Stimulated activated CD8-positive, alpha-beta memory T cell treated with anti-CD3 and anti-CD28 coated beads, Interleukin-4, amount 100 ng/mL, for 4 hours (primary cell): ENCODE measurements at places on chromosomes 1 and 21.
A peak's percentile ranks its signal among the peaks of the same experiment; 100 is the strongest.

DNA sequence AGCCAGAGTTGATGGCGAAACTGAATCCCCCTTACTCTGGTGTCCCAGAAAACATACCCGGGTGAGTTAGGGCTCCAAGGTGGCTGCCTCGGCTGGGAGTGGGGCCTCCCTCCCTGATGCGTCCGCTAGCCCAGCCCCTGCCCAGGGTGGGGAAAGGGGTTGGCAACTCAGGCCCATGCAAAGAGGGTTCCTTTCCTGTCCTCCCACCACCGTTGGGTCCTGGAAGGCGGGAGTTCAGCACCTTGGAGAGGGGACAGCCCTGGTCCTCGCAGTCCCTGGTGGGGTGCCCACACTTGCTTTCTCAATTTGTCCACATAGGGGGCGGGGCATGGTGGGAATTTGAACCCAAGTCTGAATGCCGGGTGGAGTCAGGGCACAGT lies 6.1 kb downstream of the SRM start:
- DNase-seq, result no peak

DNA sequence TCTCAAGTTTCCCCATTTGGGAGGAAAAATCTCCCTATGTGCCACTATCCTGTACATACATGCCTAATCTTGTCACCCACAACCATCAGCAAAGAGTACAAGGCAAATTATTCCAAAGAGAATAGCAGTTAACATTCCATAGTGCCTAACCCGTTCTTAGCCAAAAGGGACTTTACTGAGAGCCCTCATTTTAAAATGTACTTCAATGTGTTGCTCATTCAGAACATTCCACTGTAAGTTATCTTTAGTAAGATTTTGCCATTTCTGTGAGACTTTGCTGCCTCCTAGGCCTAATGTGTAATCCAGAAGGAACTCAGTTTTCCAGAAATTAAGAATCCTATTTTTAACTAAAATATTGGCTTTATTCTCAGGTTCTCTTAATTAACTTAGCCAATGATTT lies 11.3 kb upstream of the MRPL55 start:
- no peak for DNase-seq

GRCh38 chr1:150164224-150164623 lies 14.5 kb downstream of the PLEKHO1 start:
- no peak for DNase-seq

DNA sequence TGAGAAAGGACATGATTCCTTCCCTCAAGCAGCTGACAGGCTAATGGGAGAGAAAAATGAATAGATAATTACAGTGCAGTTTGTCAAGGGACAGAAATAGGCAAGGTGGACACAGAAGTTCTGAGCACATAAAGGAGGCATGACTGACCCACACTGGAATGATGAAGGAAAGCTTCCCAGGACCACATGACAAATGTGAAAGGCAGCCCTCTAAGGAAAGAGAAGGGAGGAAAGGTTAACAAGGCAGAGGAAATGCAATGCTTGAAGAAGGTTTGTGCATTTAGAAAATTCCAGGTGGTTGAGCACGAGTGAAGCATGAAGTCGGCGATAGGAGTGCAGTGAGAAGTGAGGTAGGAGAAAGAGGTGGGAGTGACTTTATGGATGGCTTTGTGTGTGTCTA lies 37.4 kb downstream of the LAMC2 start:
- DNase-seq, result no peak

DNA sequence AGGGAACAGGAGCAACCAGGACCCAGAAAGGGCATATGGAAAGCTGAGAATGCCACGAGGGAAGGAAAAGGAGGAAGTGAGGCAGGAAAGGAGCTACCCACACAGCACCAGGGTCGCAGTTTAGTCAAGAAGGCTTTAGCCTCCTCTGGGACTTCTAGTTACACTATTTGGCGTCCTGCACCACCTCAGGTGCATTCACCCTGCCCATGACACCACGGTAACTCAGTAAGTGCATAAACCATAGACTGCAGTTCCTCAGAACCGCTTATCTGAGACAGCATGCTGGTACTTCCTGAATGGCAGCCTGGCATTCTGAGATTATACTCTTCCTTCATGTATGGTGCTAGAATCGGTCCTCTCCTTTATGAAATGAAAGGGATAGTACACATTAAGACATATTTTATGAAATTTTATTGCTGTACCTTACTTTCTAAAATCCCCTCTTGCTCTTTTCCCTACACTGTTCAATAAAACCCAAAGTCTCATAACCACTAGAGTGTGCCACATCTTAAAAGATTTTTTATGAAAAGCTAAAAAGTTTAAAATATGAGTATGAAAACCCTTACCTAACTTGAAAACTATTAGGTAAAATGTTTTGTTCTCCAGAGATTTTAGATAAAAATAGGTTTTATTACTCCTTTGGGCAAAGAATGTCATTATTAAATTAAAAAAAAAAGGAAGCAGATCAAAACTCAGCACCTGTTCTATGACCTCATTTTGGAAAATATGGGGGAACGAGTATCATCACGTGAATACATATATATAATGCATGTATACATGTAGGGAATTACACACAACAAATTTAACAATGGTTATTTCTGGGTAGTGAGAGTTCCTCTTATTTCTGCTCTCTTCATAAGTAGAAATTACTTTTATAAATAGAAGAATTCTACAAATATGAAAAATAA lies 67.3 kb downstream of the VAV3 start:
- DNase-seq, result peak; percentile 2

GRCh38 chr1:209720326-209720725 lies 15.7 kb downstream of the HSD11B1 start:
- DNase-seq, result no peak

DNA sequence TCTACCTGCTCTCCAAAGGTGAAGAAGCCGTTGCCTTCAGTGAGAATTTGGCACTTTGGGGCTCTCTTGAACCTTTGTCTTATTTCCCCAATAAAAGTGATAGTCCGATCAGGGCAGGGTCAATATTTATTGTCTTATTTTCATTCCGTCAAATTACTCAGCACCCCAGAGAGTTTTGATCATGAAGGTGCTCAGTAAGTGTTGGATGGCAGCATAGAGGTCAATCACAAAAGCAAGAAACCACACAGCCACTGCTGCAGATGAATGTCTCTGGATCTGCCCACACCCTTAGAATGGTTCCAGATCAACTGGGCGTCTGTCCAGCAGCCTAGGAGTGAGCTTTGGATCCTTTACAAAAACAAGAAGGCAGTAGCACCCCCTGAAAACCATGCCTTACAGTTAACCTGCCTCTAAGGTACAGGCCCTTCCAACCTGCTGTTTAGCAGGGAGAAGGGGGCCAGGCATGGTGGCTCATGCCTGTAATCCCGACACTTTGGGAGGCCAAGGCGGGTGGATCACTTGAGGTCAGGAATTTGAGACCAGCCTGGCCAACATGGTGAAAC lies 97.3 kb downstream of the PSMG1 start:
- DNase-seq, result no peak

DNA sequence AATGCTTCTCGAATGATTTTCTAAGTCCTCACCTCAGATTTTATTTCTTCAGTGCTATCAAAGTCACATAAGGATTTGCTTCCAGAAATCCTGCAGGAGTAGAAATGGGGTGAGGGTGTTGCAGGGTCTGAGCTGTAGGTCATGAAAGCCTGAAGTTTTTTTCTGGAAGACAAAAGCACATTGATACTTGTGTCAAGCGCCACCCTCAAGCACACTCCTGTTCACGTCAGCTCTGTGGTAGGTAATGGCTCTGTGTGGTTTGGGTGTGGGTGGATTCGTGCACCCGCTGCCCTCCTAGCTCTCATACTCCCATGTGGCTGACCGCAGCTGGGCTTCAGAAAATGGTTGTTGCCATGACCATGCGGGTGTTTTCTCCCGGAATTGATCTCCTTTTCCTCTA lies 39.9 kb downstream of the AKNAD1 start:
- no peak for DNase-seq

GRCh38 chr1:81387446-81387845 lies 413.3 kb upstream of the ADGRL2 start:
- DNase-seq, result no peak

DNA sequence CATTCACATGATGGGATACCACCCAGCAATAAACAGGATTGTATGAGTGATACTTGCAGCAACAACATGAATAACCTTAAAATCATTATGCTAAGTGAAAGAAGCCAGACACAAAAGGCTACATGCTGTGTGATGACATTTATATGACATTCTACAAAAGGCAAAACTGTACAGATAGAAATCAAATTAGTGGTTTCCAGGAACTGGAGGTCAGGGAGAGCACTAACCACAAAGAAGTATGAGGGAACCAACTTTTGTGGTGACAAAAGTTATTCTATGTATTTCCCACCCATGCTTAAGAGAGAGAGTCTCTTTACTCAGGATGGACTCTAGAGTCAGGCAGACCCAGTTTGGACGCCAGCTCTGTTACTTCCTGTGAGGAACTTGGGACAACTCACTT lies 364.5 kb upstream of the DAB1 start:
- no peak for DNase-seq

DNA sequence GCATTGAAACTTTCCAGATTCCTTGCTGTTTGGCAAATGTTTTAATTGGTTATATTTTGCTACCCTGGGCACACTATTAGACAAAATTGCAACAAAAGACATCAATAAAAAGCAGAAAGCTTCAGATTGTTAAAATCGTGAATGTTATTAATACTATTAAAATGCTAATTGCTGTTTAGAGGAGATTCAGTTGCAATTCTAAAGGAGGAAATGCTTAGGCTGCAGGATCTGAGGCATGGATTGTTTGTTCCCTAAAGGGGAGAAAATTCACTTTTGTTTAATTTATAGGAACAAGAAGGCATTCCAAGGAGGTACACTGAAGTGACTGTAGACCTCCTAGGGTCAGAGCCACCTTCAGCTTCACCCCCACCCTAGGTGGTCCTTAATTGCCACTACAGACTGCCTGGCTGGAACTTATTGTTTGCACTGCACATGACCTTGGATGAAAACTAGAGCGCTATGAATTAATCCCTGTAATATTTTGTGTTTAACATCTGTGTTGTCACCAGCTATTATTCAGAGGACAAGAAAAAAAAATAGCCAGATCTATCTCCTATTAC lies 1266.9 kb upstream of the ADGRL2 start:
- no peak for DNase-seq

DNA sequence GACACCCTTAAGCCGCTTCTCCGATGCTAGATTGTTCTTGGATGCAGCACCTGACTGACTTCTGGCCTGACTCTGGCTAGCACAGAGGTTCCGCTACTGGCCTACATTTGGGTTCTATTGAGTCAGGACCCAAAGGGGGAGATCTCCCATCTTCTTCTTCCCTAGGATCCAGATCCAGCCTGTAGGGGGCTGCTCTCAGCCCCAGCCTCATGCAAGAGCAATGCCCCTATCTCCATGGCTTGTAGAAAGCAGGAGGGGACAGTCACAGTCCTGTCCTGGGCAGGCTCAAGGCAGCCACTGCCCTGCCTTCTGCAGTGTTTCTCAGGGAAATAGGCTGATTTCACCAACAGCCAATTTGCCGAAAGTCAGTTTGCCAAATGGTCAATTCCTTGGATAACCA lies 6.3 kb upstream of the ADAR start:
- DNase-seq, result no peak

DNA sequence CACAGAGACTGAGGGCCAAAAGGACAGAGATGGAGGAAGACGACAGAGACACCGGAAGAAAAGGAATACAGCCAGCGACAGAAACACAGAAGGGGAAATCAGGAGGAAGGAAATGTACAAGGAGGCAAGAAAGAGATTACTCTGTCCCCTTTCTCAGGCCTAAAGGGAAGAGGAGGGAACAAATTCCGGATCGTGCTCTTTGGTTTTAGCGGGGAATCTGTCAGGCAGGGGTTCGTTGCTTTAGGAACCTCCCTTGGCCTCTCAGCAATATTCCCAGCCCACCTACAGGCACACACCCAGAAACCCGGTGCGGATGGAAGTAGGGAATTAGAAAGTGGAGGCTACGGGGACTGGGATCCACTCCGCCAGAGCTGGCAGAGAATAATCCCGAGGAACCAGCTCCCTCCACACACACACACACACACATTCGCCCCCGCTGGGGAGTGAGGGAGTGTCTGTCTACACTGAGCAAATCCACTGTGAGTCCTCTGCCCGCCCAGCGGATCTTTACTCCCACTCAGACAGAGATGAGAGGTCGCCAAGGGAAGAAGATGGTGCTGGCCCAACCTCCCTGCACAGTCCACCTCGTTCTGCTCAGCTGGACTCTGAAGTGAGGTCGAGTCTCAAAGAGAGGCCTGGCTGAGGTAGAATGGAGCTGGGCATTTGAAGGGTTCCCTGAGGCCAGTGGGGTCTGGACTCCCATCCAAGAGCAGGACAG lies 5.7 kb downstream of the TAL1 start:
- DNase-seq, result no peak

GRCh38 chr1:66339944-66340343 lies 194.0 kb upstream of the SGIP1 start:
- no peak for DNase-seq

GRCh38 chr1:47745715-47746609 lies 251.2 kb downstream of the TRABD2B start:
- no peak for DNase-seq

DNA sequence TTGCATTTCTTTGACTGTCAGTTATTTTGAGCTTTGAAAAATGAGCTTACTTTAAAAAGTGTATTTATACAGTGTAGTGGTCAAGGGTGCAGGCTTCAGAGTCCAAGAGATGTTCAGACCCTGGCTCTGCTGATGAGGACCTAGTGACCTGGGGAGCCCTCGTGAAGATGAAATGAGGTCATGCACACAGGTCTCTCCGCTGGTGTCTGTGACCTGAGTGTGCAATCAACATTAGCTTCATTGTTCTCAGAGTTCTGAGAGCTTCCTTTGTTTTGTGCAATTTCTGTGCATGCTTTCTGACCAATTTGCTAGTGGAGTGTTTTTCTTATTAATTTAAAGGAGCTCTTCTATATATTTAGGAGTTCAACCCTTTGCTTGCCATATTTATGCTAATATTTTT lies 71.3 kb downstream of the RIPK4 start:
- no peak for DNase-seq

DNA sequence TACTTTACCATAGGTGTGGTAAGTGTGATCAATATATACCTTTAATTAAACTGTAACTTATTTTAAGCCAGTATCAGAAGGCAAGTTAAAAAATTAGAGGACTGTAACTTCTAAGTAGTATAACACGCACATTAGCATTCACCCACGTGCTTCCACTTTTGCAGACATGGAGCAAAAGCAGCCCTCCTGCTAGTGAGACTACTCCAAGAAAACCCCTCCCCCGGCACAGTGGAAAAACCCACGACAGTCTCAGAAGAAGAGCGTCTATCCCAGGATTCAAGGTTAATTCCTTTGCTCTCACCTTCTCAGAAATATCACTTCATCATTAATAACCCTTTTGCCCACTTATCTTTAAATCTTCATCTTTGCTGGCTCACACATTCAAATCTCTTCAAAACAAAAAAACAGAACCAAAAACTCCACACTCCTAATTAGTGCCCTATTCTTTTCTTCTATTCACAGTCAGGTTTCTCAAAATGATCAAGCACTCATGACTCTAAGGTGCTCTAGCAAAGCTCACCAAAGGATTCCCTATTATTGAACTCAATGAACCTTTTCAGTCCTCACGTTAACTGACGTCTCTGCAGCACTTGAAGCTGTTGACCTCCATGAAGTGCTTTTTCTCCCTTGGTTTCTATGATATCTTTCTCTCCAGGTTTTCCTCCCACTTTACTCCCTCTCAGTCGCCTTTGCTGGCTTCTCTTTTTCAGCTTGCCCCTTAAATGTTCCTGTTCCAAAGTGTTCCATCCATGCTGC lies 213.5 kb downstream of the SMYD3 start:
- DNase-seq, result no peak
